ENCODE measurements at places on chromosomes 13 and 19.

GRCh38 chr13:113090806-113091205 lies 14.8 kb upstream of the F7 start:
- DNase-seq: no peak

- DNase-seq: no peak
Observed at GRCh38 chr13:42312817-42313431, 41.0 kb downstream of the AKAP11 start.

DNA sequence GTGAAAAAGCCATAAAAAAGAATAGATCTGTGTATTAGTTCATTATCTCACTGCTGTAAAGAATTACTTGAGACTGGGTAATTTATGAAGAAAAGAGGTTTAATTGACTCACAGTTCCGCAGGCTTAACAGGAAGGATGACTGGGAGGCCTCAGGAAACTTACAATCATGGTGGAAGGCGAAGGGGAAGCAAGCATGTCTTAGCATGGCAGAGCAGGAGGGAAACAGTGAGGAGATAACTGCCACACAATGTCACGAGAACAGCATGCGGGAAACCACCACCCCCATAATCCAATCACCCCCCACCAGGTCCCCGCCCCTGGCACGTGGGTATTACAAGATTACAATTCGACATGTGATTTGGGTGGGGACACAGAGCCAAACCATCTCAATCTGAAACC lies 39.1 kb upstream of the EEF1AKMT1 start:
- DNase-seq: no peak

GRCh38 chr19:58559275-58560006 lies 1.0 kb upstream of the UBE2M start:
- peak; percentile 38 for DNase-seq

DNA sequence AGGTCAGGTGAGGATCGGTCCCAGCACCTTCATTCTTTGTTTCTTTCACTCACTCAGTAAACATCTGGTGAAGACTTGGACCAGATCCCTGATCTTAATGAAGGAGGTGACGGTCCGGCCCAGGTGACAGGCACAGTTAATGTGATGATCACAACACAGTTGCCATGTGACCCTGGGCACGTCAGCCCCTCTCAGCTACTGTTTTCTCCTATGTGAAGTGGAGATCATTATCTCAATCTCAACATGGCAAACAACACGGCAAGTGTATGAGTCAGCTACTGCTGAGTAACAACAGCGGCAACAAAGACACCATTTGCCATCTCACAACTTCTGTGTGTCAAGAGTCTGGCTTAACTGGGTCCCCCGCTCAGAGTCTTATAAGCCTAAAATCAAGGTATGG lies 74.6 kb downstream of the GNG7 start:
- DNase-seq: no peak

GRCh38 chr19:2180881-2181632 lies 17.3 kb downstream of the DOT1L start:
- no peak for DNase-seq

DNA sequence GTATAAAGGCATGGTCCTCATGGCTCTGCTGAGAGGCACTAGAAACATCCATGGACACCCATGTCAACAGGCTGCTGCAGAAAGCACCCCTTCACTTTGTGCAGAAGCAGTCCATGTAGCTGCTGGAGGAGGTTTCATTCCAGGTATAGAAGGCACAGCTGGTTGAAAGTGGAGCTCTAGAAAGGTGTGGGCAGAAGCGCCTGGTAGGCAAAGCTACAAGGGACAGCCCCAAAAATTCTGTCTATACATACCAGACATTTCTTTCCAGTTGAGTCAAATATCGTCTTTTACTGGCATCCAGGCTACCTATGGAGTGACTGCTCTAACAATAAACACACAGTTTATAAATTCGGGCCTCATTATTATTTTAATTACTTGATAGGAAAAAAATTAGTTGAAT lies 129.3 kb downstream of the ENOX1 start:
- DNase-seq: no peak

DNA sequence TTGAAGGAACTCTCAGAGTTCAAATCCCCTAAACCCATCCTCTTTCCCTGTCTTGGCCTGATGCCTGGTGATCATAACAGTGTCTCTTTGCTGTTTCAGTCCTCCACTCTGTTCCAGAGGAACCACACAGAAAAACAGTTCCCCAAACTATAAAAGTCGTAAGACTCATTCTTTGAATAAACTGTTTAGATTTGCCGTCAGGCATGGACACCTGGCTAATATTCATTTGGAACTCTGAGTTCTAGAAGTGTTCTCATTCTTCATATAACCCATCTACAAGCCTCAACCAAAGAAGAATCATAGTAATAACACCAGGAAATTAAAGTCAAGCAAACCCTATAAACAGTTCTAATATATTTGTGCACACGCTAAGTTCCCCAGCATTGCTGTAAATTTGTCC lies 37.7 kb upstream of the ABCC4 start:
- no peak for DNase-seq

- DNase-seq: no peak
Observed at GRCh38 chr19:843180-843835, 2.5 kb downstream of the PRTN3 start.

DNA sequence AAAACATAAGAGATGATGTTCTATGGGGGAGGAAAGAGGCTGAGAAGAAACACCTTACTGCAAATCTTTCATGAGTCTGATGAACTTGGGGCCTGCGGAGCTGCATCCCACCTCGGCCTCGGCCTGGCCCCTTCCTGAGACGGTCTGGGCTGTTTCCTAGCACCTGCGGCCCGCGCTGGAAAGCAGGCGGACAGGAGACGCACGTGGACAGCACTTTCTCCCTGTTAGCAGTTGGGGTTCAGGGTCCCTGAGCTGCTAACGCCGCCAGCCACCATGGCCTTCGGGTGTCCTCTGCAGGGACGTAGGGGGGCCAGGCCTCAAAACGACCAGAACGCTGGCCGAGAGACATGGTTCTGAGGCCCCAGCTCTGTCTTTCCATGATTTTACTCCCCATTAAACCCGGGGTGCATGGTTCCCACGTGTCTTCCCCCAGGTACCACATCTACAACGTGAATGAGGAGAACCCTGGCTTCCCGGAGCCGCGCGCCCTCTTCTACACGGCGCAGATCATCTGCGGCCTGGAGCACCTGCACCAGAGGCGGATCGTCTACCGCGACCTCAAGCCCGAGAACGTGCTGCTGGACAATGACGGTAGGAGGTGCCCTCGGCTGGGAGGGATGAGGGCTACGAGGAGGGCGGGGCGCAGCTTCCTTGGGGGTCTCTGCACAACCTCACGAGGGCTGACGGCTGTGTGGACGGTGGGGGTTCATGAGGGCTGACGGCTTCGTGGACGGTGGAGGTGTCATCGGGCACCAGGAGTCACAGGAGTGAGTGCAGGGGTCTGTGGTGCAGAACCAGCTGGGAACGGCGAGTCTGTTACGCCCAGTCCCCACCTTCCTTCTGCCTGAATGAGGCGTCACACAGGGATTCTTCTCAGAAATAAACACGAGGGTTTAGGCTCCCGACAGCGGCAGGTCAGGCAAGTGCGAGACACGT lies 4.3 kb downstream of the GRK1 start:
- no peak for DNase-seq

DNA sequence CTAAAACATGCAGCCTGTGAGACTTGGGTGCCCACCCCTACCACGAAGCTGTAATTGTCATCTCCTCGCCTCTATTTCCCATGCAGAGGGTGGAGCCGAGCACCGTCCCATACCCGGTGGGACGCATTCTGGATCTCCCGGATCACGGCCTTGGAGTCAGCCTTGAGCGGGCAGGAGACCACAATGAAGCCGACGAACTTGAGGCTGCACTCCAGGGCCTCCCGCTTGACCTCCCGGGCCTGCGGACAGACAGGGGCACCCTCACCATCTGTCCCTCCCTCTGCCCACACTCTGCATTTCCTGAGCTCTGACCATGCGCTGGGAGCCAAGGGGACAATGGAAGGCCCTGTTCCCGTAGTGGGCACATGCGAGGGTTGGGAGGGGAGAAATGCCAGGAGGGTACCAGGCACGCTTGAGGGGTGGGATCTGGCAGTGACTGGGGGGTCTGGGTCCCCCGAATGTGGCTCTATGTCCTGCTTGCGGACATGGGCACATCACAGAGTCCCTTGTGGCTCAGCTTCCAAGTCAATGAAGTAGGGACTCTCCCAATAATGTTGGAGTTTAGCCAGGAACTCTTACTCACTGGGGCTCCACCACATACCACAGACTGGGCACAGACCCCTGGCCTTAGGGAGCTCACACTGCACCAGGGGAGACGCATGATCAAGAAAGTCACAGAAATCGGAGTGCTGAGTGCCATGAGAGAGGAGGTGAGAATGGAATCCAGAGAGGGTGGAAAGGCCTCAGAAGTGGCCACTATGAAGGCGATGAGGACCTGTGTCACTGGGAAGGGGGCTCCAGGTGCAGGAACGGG lies 9.2 kb upstream of the GMIP start:
- DNase-seq: no peak

GRCh38 chr13:103102482-103102881 lies 36.3 kb upstream of the SLC10A2 start:
- DNase-seq: no peak
